ENCODE measurements at places on chromosomes 5 and 9.

DNA sequence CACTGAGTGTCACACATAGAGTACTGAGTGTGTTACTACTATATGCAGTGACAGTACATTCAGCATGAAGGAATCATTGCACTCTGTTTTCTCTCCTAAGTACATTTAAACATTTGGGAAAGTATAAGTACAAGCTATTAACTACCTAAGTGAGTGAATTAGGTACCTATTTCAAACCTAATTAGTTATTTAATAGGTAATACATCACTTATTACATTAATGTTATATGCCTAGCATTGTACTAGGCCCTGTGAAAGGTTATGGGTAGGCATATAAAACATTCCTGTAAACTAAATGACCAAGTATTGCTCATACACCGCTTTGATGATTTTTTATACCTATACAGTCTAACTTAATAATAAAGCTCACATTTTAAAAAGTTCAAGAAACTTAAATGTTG, 25.7 kb upstream of the PPP3R2 start:
- no peak for DNase-seq

DNA sequence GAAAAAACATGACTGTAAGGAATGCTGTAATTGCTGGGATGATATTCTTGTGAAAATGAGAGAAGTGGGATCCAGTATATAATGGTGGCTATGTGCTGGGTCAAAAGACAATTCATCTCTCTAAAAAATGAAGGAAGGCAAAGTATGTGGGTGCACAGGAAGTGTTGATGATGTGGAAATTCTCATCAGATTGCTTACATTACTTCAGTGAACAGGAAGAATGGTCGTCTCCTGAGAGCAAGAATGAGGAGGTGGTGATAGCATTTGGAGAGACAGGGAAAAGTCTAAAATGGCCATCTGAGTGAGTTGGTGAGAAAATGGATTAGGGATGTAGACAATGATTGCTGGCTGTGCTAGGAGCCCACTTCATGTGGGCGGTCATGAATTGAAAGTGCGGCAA, 253.5 kb upstream of the NREP start:
- no peak for DNase-seq

DNA sequence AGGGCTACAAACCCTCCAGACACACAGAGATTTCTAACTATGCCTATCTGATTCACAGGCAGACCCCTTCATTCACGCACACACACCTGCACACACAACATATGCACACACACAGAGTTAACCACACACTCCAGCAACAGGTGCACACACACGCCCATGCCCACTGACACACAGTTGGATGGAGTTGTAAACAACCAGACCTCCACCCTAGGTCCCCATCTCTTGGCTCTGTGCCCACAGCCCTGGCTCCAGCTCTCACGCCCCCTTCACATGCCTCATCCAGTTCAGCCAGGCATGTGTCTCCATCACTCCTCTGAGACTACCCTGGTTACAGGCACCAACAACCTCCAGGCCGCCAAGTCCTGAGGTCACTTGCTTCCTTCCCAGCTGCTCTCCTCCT, 61.1 kb downstream of the PSD2 start:
- no peak for DNase-seq

DNA sequence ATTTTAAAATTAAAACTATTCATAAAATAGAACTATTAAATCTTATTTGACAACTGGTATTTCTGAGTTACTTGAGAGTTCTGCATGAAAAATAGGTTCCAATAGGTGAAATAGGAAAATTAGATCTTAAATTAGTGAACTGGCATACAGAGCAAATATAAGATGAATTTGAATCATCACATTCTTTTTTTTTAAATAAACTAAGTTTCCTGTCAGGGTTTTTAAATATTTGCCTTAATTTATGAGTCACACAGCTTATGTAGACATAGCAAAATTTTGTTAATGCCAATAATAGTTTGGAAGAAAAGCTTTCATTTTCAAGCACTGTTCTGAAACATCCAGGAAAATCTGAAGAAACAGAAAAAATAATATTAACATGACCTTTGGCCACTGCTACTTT, 311.7 kb upstream of the HAPLN1 start:
- no peak for DNase-seq

Measured in CD4-positive, alpha-beta T cell treated with Interferon gamma for 1 hour (primary cell).